Right lobe of liver (tissue), 6 donors: ENCODE measurements at places on chromosomes 11 and 22. TPM values are rescaled to one million over a fixed set of nuclear protein-coding genes. Genes with fewer than 3 reads are reported as not detected.

KAT5 gene
- 21.5 TPM for total RNA-seq

POTEH gene
- total RNA-seq, result not detected

FGF3 gene
- not detected for total RNA-seq

HTR3A gene
- not detected for total RNA-seq

RAG2 gene
- total RNA-seq, result not detected

NEFH gene
- total RNA-seq, result 0.06 TPM

OR5A1 gene
- total RNA-seq, result not detected
